ENCODE measurements at places on chromosomes 2 and 18.

DNA sequence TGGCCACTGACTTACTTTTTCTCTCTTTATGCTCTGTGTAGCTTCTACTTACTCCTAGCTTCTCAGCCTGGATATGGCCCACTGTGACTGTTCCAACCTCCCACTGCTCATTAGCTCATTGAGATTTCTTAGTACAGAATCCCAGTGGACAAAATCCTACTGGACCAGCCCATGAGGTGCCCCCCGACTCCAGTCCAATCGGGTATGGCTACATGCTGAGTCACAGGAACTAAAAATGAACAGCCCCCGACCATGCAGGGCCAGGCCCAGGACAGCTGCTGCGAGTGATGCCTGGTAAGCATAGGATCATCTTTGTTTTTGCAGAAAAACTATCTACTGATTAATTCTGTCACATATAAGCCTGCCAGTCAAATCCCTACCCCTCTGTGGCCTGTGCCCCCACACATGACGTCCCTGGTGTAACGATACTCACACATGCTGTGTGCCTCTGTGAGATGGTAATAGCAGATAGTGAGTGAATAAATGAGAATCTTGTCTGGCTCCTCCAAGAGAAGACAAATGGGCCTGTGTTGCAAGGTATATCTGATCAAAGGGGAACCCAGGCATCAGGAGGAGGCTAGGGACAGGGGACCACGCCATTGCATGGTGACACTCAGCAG, 85.9 kb upstream of the KLF7 start:
- no peak for DNase-seq

GRCh38 chr2:145984580-145984979, 1464.7 kb upstream of the ZEB2 start:
- DNase-seq = no peak

DNA sequence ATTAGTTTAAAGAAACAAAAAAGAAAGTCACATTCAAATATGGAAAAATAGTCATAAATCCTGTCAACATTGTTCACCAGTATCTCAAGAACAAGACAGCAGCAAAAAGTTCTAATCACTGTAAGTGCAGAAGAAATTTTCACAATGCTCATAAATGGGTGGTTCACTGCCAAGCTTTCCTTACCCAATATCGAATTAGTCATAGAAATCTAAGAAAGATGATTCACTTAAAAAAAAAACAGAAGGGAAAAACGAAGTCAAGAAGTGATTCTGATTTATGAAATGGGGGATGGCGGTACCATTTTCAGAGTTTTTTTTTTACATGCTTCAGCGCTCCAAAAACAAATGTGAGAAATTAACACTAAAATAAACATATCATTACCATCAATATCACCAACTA, 156.7 kb downstream of the EXOC6B start:
- DNase-seq = no peak

- DNase-seq = no peak
These were observed 27.7 kb downstream of the ADRA2B start for GRCh38 chr2:96088340-96089335.

DNA sequence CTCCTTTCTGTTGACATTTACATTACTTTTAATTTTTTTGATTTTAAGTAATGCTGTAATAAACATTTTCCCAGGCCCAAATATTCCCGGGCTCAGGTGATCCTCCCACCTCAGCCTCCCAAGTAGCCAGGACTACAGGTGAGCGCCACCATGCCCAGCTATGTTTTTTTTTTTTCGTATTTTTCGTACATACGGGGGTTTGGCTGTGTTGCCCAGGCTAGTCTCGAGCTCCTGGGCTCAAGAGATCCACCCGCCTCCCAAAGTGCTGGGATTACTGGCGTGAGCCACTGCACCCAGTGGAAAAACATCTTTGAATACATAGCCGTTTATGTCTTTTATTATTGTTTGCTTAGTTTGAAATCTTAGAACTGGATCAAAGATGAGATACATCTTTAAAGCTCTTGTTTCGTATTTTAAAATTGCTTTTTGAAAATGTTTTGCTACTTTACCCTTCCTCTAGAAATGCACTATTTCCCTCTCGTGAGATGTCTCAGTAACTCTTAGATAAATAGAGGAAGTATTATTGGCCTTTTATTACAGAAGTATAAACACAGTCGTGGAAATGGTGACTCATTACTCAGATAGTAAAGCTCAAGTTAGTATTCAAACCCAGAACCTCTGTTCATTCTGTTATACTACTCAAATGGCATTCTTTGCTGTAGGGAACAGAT, 2.4 kb downstream of the SMCHD1 start:
- peak; percentile 38 for DNase-seq

- DNase-seq = no peak
These were observed 30.2 kb upstream of the FAHD2A start for GRCh38 chr2:95372216-95372829.

DNA sequence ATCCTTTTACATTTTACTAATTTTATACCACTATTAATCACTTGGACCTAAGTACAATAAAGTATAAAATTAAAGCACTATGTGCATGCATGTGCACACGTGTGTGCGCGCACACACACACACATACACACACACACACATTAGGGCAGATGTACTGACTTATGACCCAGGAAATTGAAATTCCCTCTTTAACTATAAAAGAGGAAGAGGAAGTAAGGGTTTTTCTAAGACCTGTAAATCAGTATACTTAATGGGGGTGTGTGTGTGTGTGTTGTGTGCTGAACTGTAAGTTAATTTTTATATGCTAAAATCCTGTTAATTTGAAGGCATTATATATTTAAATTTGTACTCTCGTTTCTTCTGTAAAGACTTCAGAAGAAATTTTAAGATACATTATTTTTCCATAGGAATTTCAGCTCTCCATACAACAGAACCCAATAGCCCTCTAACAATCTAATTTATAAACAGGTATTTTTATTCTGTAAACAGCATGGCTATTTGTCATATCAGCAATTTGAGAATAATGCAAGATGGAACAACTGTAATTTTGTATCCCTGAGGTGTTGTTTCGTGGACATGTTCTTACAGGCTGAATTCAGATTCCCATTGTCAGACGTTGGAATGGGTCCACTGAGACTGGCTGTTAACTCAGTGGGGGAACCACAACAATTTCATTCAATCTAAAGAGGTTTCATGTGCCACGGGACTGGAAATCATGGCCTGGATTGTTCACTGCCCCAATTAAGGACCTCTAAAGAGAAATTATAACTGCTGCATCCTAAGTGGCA, 90.9 kb downstream of the PLA2R1 start:
- no peak for DNase-seq

- DNase-seq = peak; percentile 35
These were observed at the start of gene FKBP1B for GRCh38 chr2:24049485-24050021. Gene FKBP1B (plus strand): TSS chr2:24049741. CDS start chr2:24049850, 109 bp downstream.

DNA sequence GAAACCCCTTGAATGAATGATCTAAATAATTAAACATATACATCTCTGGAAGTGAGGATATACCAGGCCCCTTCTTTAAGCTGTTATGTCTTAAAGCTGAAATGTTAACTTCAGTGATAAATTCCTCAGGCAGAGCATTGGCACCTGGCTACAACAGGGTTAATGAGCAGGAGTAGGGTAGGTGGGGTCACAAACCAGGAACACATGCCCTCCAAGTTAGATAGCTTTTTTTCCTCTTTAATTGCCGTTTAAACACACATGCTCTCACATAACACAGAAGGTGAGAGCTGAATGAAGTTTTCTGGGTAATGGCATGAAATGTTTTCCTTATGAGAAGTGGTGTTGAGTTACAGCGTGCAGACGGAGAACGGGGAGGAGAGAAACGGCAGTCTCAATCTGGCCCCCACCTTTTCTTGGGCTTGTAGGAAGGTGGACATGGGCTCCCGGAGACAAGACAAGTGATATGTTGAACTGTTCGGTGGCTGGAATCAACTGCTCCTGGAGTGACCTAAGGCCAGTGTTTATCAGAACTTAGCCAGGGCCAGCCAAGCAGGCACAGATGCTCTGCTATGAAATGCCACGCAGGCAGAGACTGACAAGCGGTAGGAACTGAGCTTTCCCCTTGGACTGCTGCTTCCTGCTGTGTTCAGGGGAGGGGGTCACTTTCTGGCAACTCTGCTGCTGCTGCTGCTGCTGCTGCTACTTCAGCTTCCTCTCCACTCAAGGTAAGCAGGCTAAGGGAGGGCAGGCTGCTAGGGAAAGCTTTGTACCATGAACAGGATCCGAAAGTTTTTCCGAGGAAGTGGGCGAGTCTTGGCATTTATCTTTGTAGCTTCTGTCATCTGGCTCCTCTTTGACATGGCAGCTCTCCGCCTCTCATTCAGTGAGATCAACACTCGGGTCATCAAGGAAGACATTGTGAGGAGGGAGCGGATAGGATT, at the start of gene GALNT5:
GALNT5 (plus strand) TSS at position 394 of the 941 bp plus-strand sequence; CDS start at position 772, 378 bp downstream.
- no peak for DNase-seq

GRCh38 chr2:42495234-42495581, 1.4 kb upstream of the KCNG3 start:
- DNase-seq = no peak

DNA sequence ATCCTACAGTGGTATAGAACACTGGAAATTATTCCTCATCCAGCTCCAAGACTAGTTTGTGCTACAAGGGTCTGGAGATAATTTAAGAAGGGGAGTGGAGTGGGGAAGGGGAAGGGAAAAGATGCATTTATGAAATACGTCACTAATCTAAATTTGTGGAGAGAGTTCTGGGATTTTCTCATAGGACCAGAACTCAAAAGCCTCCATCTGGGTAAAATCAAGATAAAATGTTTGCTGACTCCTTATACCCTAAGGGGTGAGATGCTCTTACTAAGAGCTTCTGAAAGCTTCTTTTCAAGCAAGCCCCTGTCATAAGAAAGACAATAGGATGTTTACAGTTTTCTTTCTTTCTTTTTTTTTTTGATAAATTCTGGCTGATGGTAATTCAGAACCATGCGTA, 88.5 kb upstream of the RBMS1 start:
- no peak for DNase-seq

- DNase-seq = no peak
These were observed 82.4 kb downstream of the BCL2 start for GRCh38 chr18:63236921-63237846.

GRCh38 chr18:57754577-57755338, 48.4 kb downstream of the ATP8B1 start:
- DNase-seq = no peak
